Amniotic stem cell (primary cell): ENCODE measurements at places on chromosomes 2 and 18.

DNA sequence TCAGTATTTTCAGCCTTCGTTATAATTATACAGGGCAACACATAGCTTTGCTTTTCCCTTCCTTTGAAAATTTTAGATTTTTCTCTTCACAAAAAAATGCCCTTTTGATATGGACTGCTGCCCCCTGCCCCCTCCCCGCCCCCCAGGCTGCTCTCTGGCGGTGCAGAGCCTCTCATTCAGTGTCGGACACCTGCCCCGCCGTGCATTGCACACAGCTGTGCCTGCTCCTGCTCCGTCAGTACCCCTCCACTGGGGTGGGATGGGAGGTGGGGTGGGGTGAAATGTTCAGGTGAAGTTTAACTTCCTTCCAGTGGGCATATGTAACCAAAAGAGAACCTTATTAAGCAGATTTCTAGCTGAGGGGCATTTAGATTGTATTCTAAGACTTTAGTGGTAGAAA is 148.0 kb downstream of the CCDC85A start:
- no peak for DNase-seq

- no peak for DNase-seq
Measured at GRCh38 chr18:35522130-35522959, 24.6 kb upstream of the INO80C start.

- no peak for DNase-seq
Measured at GRCh38 chr2:205681401-205682238, 681 bp upstream of the NRP2 start.

- peak; percentile 9 for DNase-seq
Measured at GRCh38 chr2:163664610-163665009, 71.2 kb downstream of the FIGN start.

GRCh38 chr2:23423062-23423872 is 38.3 kb downstream of the KLHL29 start:
- no peak for DNase-seq

GRCh38 chr18:32911660-32912284 is 138.9 kb upstream of the KLHL14 start:
- DNase-seq, result no peak

DNA sequence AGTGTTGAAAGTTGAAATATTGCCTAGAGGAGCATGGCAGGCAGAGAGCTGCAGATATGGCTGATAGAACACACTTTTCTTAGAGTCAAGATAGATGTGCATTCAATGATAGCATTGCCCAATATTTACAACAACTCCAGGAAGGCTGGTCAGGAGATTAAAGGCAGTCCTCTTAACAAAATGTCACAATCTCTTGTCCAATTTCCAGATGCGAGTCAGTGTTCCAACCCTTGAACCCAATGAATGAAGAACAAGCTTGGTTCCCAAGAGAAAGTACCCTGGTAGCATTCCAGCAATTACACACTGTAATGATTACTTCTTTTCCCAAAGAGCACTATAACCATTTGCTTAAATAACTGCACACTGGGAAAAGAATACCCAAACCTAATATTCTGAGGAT is 839.4 kb upstream of the VRK2 start:
- no peak for DNase-seq

DNA sequence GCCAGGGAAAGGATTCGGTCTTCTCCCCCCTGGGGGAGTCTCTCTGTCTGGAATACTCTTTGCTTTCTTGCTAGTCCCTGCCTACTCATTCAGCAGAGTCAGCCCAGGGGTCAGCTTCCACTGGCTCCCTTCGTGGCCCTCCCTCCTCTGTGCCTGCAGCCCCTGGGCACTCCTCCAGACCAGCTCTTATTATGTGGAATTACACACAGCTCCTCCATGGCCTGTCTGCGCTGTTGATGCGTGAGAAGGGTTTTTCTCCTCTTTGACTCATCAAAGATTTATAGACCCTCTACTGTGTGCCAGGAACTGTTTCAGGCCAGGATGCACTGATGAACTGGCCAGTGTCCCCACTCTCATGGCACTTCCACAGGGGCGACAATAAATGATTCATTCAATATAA is 44.4 kb downstream of the ST8SIA5 start:
- DNase-seq, result no peak
